ENCODE measurements at places on chromosomes 12 and 14.

GRCh38 chr12:68772714-68773113 is 26.7 kb downstream of the SLC35E3 start:
- DNase-seq, result no peak

DNA sequence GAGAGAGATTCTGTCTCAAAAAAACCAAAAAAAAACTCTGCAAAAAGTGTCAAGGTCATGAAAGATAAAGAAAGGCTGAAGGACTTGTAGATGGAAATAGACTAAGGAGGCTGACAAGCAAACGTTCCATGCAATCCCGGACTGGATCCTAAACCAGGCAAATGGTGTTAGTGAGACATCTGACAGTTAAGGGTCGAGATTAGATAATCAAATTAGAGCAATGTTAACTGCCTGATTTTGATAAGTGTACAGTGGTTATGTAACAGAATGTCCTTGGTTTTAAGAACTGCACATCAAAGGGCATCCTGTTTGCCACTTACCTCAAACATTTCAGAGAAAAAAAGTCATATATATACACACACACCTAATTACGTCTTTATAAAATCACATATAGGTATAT is 3.5 kb upstream of the RAN start:
- DNase-seq, result no peak

DNA sequence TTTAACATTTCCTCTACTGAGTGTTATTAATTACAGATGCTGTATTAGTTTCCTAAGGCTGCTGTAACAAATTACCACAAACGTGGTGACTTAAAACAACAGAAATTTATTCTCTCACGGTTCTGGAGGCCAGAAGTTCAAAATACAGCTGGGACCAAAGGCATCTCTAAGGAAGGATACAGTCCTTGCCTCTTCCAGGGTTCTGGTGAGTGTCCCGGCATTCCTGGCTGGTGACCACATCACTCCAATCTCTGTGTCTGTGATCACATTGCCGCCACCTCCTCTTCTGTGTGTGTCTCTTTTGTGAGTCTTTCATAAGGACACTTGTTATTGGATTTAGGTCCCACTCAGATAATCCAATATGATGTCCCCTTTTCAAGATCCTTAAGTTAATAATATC is 85.1 kb upstream of the CCDC198 start:
- DNase-seq, result no peak

GRCh38 chr12:116615141-116615861 is 56.1 kb downstream of the MAP1LC3B2 start:
- no peak for DNase-seq

DNA sequence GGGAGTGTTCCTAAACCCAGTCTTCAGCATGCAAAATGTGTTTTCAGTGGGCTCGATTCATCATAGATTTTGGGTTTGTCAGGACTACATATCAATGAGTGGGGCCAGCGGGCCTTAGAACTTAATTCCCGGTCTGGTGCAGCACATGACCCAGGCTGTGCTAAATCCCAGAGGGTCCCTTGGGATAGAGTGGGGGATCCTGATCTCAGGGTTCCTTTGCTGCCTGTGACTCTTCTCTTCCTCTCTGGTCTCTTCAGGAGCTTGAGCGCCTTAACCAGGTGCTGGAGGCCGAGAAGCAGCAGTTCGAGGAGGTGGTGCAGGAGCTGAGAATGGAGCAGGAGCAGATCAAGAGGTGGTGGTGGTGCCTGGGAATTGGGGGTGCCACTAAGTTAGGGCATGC is 37.5 kb downstream of the PLEKHD1 start:
- no peak for DNase-seq

- no peak for DNase-seq
These were observed 1.1 kb downstream of the NUMB start for GRCh38 chr14:73457041-73457923.

DNA sequence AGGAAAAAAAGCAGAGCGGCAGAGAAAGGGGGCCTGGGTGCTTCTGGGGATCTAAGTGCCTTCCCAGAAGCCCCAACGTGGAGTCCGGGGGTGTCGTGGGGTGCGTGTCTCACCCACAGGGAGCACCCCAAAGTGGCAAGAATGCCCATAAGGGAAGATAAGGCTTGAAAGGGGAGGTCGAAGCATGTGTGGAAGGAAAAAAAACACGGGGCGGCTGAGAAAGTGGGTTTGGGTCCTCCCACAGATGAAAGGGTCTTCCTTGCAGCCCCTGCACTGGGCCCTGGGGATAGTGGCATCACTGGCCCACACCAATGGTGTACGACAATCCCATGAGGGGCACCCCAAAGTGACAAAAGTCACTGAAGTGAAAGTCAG is 275.5 kb downstream of the ALG10 start:
- no peak for DNase-seq

- no peak for DNase-seq
These were observed 27.6 kb upstream of the TRAF3 start for GRCh38 chr14:102749393-102750305.

GRCh38 chr12:32010631-32011336 is 51.6 kb downstream of the RESF1 start:
- DNase-seq, result no peak

DNA sequence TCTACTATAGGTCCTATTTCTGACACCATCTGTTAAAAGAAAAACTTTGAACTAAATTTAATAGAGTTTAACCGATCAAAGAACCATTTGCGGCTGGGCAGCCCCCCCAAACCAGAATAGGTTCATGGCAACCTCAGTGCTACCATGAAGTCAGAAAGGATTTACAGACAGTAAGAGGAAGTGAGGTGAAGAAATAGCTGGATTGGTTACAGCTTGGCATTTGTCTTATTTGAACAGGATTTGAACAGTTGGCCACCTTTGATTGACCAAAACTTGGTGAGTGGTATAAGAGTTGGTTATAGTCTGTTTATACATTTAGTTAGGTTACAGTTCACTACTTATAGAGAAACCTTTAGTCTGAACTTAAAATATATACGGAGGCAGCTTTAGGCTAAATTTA is 88.9 kb downstream of the TXNDC16 start:
- no peak for DNase-seq

- DNase-seq, result no peak
These were observed 68.8 kb downstream of the HSD17B6 start for GRCh38 chr12:56831936-56832335.

GRCh38 chr12:40801082-40801481 is 108.8 kb downstream of the CNTN1 start:
- DNase-seq, result no peak

DNA sequence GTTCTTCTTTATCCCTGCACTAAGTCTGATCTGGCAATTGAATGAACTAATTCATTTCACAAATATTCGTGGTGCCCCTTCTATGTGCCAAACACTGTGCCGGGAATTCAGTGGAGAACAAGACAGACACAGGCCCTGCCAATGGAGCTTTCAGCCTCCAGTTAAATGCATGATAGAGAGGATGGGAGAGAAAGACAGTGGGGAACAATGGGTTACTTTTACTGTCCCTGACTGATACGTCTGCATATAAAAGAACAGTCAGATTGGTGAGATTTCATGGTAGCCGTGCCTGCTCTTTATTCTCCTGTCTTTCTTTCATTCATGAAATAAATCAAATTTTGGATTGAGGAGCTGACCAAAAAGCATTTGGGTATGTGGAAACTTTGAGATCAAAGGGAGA is 78.5 kb downstream of the TMEM117 start:
- no peak for DNase-seq

DNA sequence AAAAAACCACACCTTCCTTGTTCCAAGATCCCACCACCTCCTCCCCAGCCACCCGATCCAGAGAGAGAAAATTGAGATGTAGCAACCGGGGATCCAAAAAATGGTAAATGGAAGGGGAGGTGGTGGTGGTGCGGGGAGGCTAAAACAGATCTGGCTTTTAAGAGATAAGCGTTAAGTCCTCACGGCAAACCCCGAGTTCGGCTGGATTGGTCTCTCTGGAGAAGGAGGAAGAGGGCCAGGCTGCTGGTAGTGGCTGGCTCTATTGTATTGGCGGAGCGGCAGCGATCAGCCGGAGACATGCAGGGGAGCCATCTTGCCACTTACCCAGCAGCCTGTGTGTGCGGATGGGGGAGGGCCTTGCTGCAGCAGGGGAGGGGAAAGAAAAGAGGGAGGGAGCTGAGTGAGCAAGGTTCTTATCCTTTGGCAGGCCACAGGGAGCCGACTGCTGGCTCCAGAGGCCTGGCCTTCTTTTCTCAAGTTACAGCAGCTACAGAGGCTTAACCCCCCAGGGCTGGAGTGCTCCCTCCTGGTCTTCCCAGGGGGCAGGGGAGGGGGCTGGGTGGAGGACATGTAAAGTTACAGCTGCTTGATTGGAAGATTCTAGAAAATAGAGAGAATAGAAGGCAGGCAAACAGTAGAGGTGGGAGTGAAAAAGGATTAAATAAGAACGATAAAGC is 14.1 kb upstream of the CDH24 start:
- no peak for DNase-seq

- no peak for DNase-seq
These were observed 26.8 kb upstream of the PEX5 start for GRCh38 chr12:7162691-7163114.

GRCh38 chr14:34119107-34119858 is 168.4 kb upstream of the EGLN3 start:
- DNase-seq, result no peak

DNA sequence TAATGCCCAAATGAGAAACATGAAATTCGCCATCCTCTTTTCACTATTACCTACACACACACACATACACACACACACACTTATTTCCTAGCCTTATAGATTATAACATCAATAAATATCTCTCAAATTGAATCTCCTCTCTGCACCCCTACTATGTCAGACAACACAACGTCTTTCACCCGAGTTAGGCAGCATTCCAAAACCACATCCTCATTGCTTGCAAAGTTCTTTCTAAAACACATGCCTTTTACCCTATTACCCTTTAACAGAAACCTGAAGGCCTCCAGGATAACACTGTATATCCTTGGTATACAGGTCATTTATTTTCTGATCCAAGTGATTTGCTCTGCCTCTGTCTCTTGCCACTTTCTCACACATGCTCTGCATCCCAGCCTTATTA is 56.3 kb downstream of the KCNH5 start:
- DNase-seq, result no peak

DNA sequence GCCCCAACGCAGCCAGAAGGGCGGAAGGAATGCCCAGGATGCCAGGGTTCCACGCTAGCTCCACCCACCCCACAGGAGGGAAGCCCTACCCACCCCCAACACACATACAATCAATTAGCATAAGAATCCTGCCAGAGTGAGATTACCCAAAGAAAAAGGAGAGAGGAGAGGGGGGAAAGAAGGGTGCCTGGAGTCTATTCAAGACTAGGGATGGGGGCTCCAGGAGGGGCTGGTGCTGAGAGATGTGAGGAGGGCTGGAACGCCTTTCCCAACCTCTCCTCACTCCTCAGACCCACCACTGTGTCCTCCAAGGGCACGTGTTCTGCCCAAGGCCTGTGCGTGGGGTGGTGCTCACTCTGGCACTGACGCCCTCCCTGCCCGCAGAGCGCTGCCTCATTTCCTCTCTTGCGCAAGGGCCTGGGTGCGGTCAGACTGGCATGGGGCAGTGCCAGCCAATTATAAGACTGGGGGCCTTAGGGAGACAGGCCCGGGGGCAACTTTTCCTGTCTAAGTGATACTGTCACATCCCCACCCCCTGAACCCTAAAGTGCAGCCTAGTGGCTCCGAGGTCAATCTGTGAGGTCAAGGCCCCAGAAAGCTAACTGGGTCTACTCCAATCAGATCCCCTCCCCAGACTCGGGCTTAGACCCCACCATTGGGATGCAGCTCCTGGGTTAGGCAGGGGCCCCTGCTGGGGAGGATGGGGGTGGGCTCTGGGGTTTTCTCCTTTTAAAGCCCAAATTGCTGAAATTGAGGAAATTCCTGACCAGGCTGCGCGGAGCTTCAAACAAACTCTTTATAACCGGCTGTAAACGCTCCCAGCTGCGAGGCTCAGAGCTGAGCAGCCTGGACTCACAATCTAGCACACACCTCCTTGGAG is 10.2 kb upstream of the ITGB7 start:
- DNase-seq, result no peak

GRCh38 chr14:68658943-68659931 is 133.6 kb downstream of the ZFP36L1 start:
- DNase-seq, result no peak

- DNase-seq, result no peak
These were observed 13.8 kb downstream of the ZNF839 start for GRCh38 chr14:102333390-102333789.

GRCh38 chr14:42980419-42980818 is 1373.7 kb downstream of the LRFN5 start:
- no peak for DNase-seq

- no peak for DNase-seq
These were observed 106.3 kb upstream of the FRMD6 start for GRCh38 chr14:51545396-51545795.

DNA sequence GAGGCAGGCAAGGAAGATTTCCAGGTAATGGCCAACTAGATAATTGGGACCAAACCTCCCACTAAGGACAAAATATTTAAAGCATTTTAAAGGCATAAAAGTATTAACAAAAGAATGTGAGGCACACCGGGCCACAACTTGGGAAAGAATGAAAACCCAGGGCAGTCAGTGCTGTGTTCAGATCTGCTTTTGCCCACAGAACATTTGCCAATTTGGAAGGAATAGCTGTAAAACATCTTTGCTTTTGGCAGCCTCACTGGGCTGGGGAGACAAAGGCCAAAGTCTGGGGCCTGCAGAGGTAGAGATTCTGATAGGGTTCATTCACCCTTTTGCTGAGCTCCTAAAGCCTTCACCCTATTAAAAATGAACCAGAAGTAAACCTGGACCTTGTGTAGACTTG is 82.3 kb downstream of the SYNE3 start:
- no peak for DNase-seq

DNA sequence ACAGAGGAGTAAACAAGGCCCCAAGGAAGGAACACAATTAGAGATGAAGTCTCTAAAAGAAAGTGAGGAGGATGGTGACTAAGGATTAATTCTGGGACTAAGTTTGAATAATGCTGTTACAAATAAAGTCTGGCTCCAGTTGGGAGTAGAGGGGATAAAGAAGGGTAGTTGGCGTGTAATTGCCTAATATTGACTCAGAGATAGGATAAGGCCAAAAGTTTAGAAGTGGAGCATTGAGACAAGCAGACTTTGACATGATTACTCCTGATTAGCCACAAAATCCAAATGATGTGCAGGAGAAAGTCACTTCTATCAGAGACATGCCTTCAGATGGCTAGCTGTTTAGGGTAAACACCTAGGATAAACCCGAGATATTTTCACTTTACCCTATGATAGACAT is 108.4 kb downstream of the PLCZ1 start:
- DNase-seq, result no peak
